ENCODE measurements at places on chromosomes 5 and 9.

DNA sequence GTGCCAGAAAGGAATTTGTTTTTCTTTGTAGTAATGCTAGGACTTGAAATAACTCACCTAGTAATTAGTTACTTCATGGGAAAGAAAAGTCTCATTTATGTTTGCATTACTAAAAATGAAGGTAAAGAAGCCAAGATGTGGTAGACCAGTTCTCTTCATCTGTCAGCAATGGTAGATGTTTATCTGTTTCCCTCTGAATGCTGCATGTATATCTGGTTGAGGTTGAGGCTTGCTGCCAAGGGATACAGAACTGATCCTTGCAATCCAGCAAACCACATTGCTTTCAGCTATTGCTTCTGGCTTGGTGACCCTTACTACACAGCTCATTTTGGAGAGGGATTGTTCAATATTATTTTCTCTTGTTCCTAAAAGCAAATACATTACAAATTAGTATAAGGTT lies 73.6 kb downstream of the ZNF474 start:
- DNase-seq, result peak; percentile 75

GRCh38 chr5:72600391-72600981 lies 93.3 kb upstream of the ZNF366 start:
- peak; percentile 87 for DNase-seq

- no peak for DNase-seq
Observed at GRCh38 chr9:134041649-134041962, 16.3 kb downstream of the BRD3OS start.

GRCh38 chr5:6786786-6787495 lies 73.7 kb downstream of the TENT4A start:
- DNase-seq, result no peak

DNA sequence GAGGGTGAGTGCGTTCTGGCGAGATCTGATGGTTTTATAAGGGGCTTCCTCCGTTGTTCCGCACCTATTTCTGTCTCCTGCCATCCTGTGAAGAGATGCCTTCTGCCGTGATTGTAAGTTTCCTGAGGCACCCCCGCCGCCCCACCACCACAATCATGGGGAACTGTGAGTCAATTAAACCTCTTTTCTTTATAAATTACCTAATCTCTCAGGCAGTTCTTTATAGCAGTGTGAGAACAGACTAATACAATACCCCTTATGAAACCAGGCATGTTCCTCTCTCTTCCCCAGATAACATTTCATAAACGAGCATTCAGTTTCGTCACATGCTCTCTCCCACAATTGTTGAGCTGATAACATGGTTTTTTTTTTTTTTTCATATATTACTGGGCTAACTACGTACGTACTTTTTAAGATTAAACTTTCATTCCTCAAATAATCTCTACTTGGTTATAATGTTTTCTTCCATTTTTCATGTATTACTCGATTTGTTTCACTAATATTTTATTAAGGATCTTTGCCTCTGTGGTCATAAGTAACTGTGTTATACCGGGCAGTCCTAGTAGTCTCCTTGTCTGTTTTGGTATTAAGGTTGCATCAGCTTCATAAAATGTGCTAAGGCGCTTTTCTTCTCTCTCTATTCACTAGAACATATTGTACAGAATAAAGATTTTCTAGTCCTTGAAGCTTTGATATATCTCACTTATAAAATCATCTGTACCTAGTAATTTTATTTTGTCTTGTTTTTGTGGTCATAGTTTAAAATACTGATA lies 64.9 kb upstream of the MVB12B start:
- DNase-seq, result no peak

DNA sequence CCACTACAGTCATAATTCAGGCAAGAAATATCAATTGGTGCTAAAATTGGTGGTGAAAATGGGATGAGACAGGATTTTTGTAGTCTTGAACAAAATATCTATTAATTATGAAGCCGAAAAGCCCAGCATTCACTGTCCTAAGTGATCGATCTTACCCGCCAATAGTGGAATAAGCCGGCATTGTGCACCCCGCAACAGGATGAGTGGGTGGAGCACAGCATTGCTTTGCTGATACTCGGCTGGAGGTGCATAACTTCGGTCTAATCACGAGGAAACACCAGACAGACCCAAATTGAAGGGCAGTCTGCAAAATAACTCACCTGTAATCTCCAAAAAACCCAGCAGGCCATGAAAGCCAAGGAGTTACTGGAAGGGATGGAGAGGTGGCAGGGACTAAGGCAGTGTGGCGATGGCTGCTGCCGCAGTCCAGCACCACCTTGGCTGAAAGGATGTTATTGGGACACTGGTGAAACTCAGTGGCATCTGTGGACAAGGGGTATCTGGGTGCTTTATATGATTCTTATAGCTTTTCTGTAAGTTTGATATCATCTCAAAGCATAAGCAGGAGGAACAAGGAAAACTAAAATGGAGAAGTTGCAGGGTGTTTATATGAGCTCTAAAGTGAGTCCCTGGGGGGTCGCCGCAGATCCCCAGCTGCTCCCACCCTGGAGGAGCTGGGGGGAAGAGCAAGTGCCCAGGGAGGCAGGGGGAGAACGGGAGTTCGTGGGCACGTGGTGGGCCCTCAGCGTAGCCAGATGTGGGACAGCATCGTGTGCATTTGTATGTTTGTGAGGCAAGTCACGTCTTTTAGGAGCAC lies 45.2 kb downstream of the AHRR start:
- DNase-seq, result no peak

GRCh38 chr5:179223528-179223927 lies 121.7 kb downstream of the ADAMTS2 start:
- DNase-seq, result no peak

DNA sequence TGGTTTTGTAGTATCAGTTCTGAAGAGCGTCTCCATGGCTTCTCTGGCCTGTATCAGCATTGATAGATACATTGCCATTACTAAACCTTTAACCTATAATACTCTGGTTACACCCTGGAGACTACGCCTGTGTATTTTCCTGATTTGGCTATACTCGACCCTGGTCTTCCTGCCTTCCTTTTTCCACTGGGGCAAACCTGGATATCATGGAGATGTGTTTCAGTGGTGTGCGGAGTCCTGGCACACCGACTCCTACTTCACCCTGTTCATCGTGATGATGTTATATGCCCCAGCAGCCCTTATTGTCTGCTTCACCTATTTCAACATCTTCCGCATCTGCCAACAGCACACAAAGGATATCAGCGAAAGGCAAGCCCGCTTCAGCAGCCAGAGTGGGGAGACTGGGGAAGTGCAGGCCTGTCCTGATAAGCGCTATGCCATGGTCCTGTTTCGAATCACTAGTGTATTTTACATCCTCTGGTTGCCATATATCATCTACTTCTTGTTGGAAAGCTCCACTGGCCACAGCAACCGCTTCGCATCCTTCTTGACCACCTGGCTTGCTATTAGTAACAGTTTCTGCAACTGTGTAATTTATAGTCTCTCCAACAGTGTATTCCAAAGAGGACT lies 1.5 kb downstream of the GPR21 start:
- DNase-seq, result no peak

GRCh38 chr5:10553476-10553875 lies 10.4 kb upstream of the ANKRD33B start:
- DNase-seq, result no peak

DNA sequence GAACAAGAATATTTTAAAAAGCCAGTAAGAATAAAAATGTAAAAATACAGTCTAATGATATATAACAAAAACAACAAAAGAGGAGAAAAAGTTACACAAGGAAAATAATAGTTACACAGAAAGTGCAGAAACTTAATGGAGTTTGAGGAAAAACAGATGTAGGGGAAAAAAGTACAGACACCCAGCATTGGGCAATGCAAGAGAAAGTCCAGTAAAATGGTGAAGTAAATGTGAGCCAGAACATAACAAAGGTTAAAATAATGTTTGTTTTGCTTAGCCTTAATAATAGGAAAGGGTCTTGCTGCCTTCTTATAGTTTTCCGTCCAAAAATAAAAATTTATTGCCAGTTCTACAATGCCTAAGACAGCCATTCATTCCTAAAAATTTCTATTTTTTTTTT lies 364.2 kb downstream of the NNT start:
- no peak for DNase-seq

- DNase-seq, result peak; percentile 54
Observed at GRCh38 chr9:134661299-134661698, 19.7 kb downstream of the COL5A1 start.

GRCh38 chr9:124676159-124676551 lies 95.0 kb downstream of the NR6A1 start:
- peak; percentile 54 for DNase-seq

- no peak for DNase-seq
Observed at GRCh38 chr9:18754537-18754936, 278.5 kb downstream of the SAXO1 start.

DNA sequence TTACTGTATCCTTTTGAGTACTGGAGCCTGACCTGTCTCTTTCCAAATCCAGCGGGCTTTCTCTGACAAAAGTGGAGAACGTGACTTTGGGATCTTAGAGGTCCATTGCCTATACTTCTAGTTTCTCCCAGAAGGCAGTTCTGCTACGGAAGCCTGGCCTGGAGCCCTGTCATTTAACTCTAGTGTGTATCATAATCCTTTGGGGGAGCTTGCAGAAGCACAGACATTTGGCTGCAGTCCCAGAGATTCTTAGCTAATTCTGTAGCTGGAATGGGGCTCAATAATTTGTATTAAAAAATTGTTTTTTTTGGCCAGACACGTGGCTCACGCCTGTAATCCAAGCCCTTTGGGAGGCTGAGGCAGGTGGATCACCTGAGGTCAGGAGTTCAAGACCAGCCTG lies 3.0 kb downstream of the HARS2 start:
- no peak for DNase-seq

DNA sequence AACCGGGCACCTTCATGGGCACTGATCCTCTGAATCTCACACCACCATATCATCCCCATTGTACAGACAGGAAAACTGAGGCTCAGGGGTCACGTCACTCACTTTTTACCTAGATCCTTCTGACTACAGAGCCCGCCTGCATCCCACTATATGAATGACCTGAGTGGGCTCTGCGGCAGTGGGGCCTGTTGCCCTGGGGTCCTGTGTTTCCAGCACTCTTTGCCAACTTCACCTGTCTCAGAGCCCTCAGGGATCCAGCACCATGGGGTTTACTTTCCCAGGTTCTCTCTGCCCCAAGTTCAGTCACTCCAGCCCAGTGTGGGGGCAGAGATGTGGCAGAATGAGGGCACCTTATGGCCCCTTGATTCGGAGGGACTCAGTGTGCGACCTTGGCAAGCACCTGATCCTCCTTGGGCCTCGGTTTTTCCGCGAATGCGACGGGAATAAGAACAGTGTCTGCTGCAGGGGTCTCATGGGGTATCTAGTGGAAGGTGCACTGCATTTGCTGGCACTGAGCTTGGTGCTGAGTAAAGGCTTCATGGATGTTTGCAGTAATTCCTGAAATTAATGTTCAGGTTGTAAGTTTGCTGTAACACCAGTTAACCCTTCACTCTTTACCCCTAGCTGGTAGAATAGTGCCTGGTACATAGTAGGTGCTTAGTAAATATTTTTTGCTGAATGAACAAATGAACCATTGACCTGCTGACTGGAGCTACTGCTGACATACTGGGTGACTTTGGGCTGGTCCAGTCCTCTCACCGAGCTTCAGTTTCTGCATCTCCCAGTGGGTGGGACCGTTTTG lies 47.1 kb upstream of the BOD1 start:
- no peak for DNase-seq
